ENCODE measurements at places on chromosomes 7 and 10. TPM values are rescaled to one million over a fixed set of nuclear protein-coding genes. Genes with fewer than 3 reads are reported as not detected.

Gene EBLN1
- not detected for total RNA-seq

Gene TLL2
- total RNA-seq, result 0.17 TPM

Gene MALRD1
- total RNA-seq, result not detected

Gene IL15RA
- total RNA-seq, result 11.1 TPM

Gene CFAP70
- 5.6 TPM for total RNA-seq

Gene ADAM22
- 5.2 TPM for total RNA-seq

Gene GIGYF1
- 118 TPM for total RNA-seq

DNA sequence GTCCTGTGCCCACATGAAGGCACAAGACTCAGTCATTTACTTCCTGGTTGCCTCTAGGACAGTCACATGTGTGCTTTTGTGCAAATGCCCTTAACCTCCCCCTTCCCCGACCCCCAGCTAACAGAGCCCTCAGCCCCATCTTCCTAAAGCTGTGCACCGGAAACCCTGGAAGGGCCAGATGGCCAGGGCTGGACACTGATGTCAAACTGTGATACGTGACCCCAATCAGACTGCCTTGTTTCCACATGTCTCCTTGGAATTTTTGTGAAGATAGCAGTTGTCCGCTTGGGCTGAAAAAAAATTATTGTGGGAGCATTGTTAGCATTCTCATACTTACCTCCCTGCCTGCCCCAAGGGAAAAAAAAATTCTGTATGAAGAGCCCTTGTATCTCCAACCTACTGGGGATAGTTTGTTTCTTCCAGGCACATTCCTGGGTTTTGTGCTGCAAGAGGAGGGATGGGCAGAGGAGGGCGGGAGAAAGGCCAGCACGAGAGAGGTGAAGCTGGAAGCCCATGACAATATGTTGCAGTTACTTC lies 17.0 kb upstream of the ADAM12 start:
- no peaks in the 10 kb centered on the region for H3K4me1 ChIP-seq
- DNase-seq, result no peak
- H3K27me3 ChIP-seq, result no peaks in the 10 kb centered on the region
- no peak overlapping the region for H3K27ac ChIP-seq

DNA sequence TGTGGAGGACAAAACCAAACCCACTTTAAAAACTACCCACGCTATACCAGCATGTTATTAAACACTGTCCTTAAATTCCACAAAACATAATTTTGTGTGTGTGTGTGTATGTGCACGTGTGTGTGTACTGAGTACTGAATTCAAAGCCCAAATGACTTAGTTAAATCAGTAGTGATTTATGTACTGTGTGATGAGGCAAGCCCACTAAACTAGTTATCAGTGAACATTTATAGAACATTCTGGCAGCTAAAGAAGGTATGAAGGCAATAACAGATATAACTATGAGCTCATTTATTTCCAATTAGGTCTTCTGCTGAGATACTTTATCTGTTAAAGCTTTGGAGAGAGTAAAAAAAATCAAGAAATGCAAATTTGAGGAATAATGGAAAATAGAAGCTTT lies 115.1 kb downstream of the CPED1 start:
- no peaks in the 10 kb centered on the region for H3K4me1 ChIP-seq
- no peak overlapping the region for H3K27ac ChIP-seq
- no peaks in the 10 kb centered on the region for H3K36me3 ChIP-seq
- no peak for DNase-seq
- H3K4me3 ChIP-seq, result no peak overlapping the region

- H3K4me3 ChIP-seq, result no peak within 1 kb of the TSS
- H3K36me3 ChIP-seq, result no peaks in the 10 kb centered on the region
- no peak for DNase-seq
- H3K27me3 ChIP-seq, result no peaks in the 10 kb centered on the region
- no peak within 1 kb of the TSS for H3K27ac ChIP-seq
These were observed at the start of gene ENTPD1 for GRCh38 chr10:95756041-95756761. ENTPD1 (plus strand) TSS chr10:95756163; CDS start chr10:95756240, 77 bp downstream.
